ENCODE measurements at places on chromosomes 11 and 22.
A peak's percentile ranks its signal among the peaks of the same experiment; 100 is the strongest.

- no peaks in the 10 kb centered on the region for H3K27me3 ChIP-seq
- no peak for DNase-seq
- peaks cover 42% of the 10 kb centered on the region for H3K4me1 ChIP-seq
- peaks cover 33% of the 10 kb centered on the region for H3K36me3 ChIP-seq
These were observed 2.3 kb downstream of the STT3A start for GRCh38 chr11:125594958-125595357.

- peaks cover 8% of the 10 kb centered on the region for H3K27me3 ChIP-seq
- peak overlapping the region; percentile 3 for H3K27ac ChIP-seq
- no peaks in the 10 kb centered on the region for H3K36me3 ChIP-seq
These were observed 24.4 kb downstream of the HORMAD2 start for GRCh38 chr22:30104501-30105156.

DNA sequence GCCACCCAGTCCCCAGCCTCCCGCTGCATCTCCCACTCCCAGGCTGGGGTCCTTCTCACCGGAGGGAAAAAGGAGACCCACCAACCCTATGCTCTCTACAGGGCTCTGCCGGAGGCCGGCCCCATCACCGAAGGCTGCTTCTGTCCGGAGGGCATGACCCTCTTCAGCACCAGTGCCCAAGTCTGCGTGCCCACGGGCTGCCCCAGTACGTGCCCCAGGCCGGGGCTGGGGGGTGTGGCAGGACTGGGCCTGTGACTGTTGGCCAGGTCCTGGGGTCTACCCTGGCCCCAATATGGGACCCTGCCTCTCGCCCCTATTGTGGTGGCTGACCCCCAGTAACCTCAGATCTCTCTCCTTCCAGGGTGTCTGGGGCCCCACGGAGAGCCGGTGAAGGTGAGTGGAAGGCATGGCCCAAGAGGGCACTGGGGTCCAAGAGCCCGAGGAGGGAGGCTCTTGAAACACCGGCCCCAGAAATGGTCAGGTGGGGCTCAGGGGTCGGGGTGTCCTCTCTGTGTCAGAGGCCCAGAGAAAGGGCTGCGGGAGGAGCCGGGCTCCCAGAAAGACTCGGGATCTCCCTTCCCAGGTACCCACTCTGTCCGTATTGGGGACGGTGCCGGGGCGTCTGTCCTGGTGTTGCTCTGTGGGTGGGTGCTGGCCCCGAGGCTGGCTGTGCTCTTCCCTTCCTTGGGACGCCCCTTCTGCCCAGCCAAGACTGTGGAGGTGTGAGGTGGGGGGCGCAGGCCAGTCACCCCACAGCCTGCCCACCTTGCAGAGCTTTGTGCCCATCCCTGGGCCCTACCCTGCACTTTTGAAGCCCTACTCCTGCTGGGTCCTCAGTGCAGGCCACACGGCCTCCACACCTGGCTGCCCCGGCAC is 26.1 kb upstream of the MUC5B start:
- DNase-seq, result peak; percentile 61
- no peaks in the 10 kb centered on the region for H3K36me3 ChIP-seq
- H3K4me1 ChIP-seq, result no peaks in the 10 kb centered on the region
- no peak overlapping the region for H3K27ac ChIP-seq
- no peaks in the 10 kb centered on the region for H3K27me3 ChIP-seq
- no peak overlapping the region for H3K4me3 ChIP-seq

DNA sequence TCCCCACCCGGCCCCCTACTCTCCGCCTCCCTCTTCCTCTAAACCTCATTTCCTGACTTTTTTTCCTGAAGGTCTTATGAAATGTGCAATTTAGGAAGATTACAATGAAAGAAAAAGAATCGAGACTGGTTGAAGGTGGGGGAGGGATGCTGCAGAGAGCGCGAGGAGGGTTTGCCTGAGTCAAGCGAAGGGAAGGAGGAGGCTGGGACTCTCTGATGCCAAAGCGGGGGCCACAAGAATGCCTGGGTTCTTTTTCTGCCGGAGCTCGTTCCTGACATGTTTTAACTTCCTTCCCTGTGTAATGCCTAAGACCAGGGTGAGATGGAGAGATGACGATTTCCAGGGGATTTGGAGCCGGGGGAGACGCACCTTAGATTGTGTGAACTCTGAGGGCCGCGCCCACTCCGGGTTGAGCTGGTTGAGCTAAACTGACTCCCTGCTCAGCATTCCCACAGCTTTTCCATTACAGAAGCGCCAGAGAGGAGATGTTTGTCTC is 270.5 kb upstream of the SORL1-AS1 start:
- H3K4me1 ChIP-seq, result no peaks in the 10 kb centered on the region
- no peak overlapping the region for H3K4me3 ChIP-seq
- H3K27ac ChIP-seq, result no peak overlapping the region
- DNase-seq, result no peak

- H3K36me3 ChIP-seq, result no peaks in the 10 kb centered on the region
- H3K27me3 ChIP-seq, result no peaks in the 10 kb centered on the region
- no peak overlapping the region for H3K4me3 ChIP-seq
- no peak for DNase-seq
These were observed 25.7 kb downstream of the CASP5 start for GRCh38 chr11:104997288-104997687.

- no peaks in the 10 kb centered on the region for H3K36me3 ChIP-seq
- DNase-seq, result no peak
- H3K27ac ChIP-seq, result no peak overlapping the region
- H3K4me1 ChIP-seq, result peaks cover 6% of the 10 kb centered on the region
- no peak overlapping the region for H3K4me3 ChIP-seq
These were observed 10.0 kb downstream of the MUC5AC start for GRCh38 chr11:1167751-1168231.

DNA sequence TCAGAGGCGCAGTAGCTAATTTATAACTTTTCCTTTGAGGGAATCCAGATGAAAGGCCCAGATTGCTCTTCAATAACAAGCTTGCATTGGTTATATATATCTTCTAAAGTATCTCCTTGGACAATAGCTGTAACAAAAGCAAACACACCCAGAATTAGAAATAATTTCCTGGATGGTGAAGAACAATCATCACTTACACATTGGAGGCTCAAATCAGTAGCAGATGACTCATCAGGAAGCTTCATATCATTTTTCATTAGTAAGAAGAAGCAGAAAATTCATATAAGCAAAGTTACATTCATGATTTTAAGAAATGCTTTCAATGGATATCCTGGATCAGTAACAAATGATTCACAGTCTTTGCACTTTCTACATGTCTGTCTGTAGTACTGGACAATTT is 173.6 kb upstream of the CCDC90B start:
- H3K27me3 ChIP-seq, result no peaks in the 10 kb centered on the region
- H3K36me3 ChIP-seq, result no peaks in the 10 kb centered on the region
- DNase-seq, result no peak
- no peaks in the 10 kb centered on the region for H3K4me1 ChIP-seq

- peaks cover 6% of the 10 kb centered on the region for H3K4me1 ChIP-seq
- DNase-seq, result no peak
- H3K27me3 ChIP-seq, result peaks cover 16% of the 10 kb centered on the region
- H3K36me3 ChIP-seq, result no peaks in the 10 kb centered on the region
These were observed 103.6 kb upstream of the ANO1 start for GRCh38 chr11:69974528-69974927.

GRCh38 chr22:20809538-20810185 is 35.7 kb downstream of the SERPIND1 start:
- no peaks in the 10 kb centered on the region for H3K4me1 ChIP-seq
- peaks cover 7% of the 10 kb centered on the region for H3K36me3 ChIP-seq
- DNase-seq, result no peak
- no peak overlapping the region for H3K4me3 ChIP-seq

DNA sequence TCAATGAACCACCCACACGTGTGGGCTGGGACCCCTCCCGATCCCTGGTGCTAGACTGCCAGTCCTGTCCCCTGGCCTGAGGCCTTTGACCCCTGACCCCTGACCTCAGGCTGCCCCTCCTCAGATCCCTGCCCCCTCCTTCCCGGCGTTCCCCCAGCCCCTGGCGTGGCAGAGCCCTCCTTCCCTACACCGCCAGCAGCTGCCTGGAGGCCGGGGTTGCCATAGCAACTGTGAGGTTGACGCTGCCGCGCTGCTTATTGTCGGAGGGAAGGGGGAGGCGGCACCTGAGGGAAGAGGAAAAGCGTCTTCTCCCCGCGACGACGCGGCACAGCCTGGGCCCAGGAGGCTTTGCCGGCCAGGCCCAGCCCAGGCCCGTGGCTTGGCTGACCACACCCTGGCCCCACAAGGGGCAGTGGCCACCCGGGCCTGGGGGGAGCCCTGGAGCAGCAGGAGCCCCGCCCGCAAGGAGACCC is 32.6 kb downstream of the SHANK3 start:
- no peaks in the 10 kb centered on the region for H3K36me3 ChIP-seq
- peak; percentile 22 for DNase-seq
- H3K27me3 ChIP-seq, result peaks cover 3% of the 10 kb centered on the region
- no peak overlapping the region for H3K4me3 ChIP-seq
- H3K27ac ChIP-seq, result no peak overlapping the region

- H3K27ac ChIP-seq, result no peak overlapping the region
- DNase-seq, result no peak
- no peaks in the 10 kb centered on the region for H3K4me1 ChIP-seq
- H3K4me3 ChIP-seq, result no peak overlapping the region
- no peaks in the 10 kb centered on the region for H3K27me3 ChIP-seq
- H3K36me3 ChIP-seq, result peaks cover 9% of the 10 kb centered on the region
These were observed 1252.2 kb downstream of the JRKL start for GRCh38 chr11:97641988-97642387.

DNA sequence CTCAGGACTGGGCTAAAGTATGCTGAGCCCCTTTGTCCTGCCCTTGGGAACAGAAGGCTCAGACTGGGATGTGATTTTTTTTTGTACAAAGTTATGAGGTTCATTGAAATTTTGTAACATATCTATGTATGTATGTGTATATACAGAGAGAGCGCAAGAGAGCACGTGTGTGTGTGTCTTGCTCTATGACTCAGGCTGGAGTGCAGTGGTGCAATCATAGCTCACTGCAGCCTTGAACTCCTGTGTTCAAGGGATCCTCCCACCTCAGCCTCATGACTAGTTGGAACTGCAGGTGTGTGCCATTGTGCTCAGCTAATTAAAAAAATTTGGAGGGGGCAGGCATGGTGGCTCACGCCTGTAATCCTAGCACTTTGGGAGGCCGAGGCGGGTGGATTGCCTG is 5.7 kb downstream of the TMEM25 start:
- DNase-seq, result no peak
- no peaks in the 10 kb centered on the region for H3K36me3 ChIP-seq
- H3K4me3 ChIP-seq, result no peak overlapping the region
- no peak overlapping the region for H3K27ac ChIP-seq

DNA sequence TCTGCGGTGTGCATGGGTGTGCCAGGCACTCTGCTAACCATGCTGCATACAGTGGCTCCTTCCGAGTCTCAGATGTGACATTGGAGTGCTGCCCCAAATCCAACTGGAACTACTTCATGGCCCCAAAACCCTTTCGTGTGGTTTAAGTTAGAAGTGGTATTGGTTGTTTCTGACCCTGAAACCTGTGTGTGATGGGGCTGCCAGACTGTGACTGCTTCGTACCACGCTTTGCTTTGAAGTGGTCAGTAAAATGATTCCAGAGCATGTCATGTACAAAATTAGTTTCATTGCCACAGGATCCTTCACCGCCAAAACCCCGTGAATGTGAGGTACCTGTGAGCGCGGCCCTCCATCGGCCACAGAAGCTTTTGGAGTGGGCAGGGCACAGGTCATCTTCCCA is 142.2 kb downstream of the WNT7B start:
- no peak for DNase-seq
- no peak overlapping the region for H3K27ac ChIP-seq
- H3K4me3 ChIP-seq, result no peak overlapping the region
- no peaks in the 10 kb centered on the region for H3K36me3 ChIP-seq
- H3K4me1 ChIP-seq, result peaks cover 3% of the 10 kb centered on the region

DNA sequence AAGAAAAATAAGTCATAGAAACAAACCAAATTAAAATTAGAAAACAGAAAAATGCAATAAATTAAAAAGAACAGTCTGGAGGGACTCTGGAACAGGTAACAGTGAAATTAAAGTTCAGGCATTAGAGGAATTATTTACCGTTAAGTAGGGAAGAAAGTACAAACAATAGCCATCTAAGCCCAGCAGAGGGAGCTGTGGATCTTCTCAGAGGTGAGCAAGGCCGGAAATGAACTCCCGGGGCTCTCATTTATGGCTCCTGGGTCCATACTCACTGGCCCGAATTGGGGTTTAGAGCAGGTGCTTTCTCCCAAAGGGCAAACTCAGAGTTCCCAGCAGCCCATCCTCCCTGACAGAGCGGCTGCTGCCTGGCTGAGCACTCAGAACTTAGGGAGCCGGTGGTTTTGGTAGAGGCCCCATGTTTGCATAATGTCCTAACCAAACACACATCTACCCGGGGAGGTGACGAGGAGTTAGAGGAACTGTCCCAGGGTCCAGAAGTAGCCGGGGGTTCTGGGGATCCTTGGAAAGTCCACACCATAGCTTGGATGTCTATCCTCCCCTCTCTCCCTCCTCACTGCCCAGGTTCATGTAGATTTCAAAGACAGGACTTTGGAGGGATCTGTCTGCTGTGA is 87.8 kb upstream of the VPREB1 start:
- no peak overlapping the region for H3K27ac ChIP-seq
- H3K36me3 ChIP-seq, result no peaks in the 10 kb centered on the region
- H3K27me3 ChIP-seq, result peaks cover 15% of the 10 kb centered on the region
- no peak overlapping the region for H3K4me3 ChIP-seq

DNA sequence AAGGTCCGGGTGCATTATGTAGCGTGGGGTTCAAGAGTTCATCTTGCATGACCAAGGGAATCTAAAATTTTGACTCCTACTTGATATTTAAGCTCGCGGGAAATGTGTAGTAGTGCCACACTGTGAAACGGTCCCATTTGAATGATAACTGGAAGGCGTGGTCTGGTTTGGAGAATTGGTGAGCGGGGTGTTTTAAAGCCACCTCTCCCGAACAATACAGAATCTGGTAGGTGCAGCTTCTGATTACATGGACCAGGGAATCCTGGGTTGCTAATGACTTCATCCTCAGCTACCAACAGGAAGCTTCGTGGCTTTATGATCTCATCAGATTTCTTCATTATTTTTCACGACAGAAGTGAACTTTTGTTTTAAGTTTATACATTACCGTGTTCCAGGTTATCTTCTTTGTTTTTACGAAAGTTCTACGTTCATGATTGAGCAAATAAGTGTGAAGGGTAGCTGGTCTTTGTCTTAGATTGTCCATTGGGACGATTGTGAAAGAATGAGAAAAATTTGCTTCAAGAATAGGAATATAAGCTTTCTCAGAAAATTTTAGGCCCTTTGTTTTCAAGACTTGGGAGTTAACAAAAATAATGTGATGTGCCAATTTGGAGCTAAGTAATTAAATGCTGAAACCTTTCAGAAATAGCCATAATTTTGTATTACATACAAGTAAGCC is 1.7 kb downstream of the QSER1 start:
- no peaks in the 10 kb centered on the region for H3K36me3 ChIP-seq
- H3K4me3 ChIP-seq, result peak overlapping the region; percentile 87
- DNase-seq, result no peak
- peaks cover 28% of the 10 kb centered on the region for H3K4me1 ChIP-seq
- H3K27me3 ChIP-seq, result no peaks in the 10 kb centered on the region

DNA sequence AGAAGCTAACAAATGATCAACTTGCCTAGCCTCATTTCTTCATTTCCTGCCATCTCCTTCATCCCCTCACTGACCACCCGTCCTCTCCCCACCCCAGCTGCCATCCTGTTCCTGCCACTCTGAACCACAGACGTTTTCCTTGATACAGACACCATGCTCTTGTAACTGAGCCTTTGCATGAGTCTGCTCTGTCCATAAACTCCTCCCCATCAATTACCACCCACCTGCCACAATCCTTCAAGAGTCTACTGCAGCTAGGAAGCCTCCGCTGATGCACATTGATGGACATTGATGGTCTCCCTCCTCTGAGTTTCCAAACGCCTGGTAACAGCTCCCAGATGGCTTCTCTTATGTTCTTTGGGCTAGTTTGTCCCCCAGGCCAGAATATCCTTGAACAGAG is 193.8 kb downstream of the DBX1 start:
- H3K36me3 ChIP-seq, result no peaks in the 10 kb centered on the region
- H3K27ac ChIP-seq, result no peak overlapping the region
- H3K4me3 ChIP-seq, result no peak overlapping the region
- H3K4me1 ChIP-seq, result peaks cover 52% of the 10 kb centered on the region
- H3K27me3 ChIP-seq, result peaks cover 42% of the 10 kb centered on the region
- DNase-seq, result no peak

Measured in natural killer cell treated with Interleukin-12 subunit alpha and Interleukin-12 subunit beta and Interleukin-15 and Interleukin-18, amount 100 ng/mL, for 72 hours (primary cell).